Natural killer cell (primary cell): ENCODE measurements at places on chromosomes 4 and X. TPM values are rescaled to one million over a fixed set of nuclear protein-coding genes. Genes with fewer than 3 reads are reported as not detected.

Gene REPS2
- 9.2 TPM for total RNA-seq

Gene PCDH19
- total RNA-seq: not detected

Gene NCAPG
- total RNA-seq: 1.3 TPM

Gene CENPE
- total RNA-seq: 4.8 TPM

Gene SMIM10
- total RNA-seq: not detected

Gene ZNF157
- 0.61 TPM for total RNA-seq

Gene SPANXA2
- not detected for total RNA-seq

Gene KCND1
- total RNA-seq: 2.7 TPM

Gene NLRP2B
- not detected for total RNA-seq

Gene HAND2
- total RNA-seq: not detected
